Spleen (tissue), 13 donors: ENCODE measurements at places on chromosomes 2 and 18. TPM values are rescaled to one million over a fixed set of nuclear protein-coding genes. Genes with fewer than 3 reads are reported as not detected.
A peak's percentile ranks its signal among the peaks of the same experiment; 100 is the strongest.

Gene RAPH1
- 5.0 TPM for polyA plus RNA-seq

DNA sequence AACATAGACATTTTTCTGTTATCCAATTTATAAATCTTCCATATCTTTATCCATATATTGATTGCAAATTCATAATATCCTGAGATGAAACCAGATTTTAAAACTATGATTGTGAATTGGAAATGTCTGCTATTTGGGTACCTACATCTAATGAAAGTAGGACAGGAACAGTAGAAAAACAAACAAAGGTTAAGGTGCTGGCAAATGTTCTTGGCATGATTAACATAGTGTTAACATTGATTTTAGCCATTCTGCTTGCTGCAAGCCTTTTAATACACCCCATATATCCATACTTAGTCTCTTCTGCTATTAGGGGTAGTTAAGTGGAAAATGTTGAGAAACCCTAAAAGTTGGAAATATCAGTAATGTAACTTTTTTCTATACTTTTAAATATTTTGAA is 152.0 kb downstream of the KCNJ3 start:
- DNase-seq: no peak

DNA sequence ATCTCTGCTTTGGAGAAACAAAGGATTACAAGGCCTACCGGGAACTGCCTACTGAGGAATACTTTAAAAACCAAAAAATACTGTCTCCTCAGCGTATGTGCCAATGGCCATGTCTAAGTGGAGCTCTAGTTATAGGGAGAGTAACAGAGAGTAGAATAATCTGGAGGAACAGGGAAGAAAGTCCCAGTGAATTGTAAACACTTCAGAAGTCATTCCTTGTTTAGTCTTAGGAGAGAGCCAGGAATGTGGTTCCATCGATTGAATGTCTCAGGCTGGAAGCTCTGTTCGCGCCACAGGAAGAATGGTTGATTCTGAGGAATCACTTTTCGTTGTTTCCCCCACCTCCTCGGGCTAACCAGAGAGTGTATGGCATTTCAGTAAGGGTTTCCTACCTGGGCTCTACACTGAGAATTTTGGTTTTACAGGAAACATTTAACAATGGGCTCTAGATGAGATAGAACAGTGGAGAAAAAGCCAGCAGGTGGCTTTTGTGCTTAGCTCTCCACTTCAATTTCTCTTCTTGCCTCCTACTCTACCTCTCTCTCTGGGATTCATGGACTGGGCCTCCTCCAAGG is 88.7 kb downstream of the ACVR1 start:
- DNase-seq: no peak

Gene GPR45
- polyA plus RNA-seq: not detected

GRCh38 chr2:96950381-96951124 is 35.8 kb downstream of the FAM178B start:
- DNase-seq: no peak

Gene RAB6D
- polyA plus RNA-seq: not detected

DNA sequence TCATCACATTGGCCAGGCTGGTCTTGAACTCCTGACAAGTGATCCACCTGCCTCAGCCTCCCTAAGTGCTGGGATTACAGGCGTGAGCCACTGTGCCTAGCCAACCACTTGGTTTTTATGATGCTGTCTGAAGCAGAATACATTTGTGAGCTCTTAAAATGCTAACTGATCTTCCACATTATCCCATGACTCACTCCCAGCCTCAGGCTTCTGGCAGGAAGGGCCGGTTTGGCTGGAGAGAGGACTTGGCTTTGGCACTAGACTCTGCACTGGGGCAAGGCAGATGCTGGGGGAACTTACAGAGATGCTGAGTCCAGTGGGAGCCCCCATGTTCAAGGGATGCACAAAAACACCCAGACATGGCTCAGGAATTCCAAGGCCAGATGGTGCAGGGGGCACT is 40.5 kb upstream of the SH3BP4 start:
- DNase-seq: no peak

- peak; percentile 52 for DNase-seq
These were observed 262.4 kb downstream of the NDUFA10 start for GRCh38 chr2:239762655-239763269.

DNA sequence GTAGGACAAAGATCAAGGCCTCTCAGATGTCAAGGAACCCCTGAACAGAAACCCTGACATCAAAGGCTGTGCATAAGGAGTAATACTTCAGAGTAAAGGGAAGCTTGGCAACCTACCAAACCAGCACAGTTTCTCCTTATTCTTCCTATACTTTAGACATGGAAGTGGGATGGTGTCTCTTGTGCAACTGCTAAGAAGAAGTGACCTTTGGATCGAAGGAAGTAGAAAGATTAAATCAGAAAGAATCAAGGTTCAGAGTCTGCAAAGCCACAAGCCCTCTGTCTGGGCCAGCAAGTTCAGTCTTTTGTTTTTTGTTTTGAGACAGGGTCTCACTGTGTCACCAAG is 66.2 kb upstream of the SLC39A10 start:
- no peak for DNase-seq

- no peak for DNase-seq
These were observed 243.2 kb upstream of the HDAC4 start for GRCh38 chr2:239644011-239644410.

Gene HNRNPA3
- 159 TPM for polyA plus RNA-seq

Gene LIPG
- 0.24 TPM for polyA plus RNA-seq

Gene KIF5C
- polyA plus RNA-seq: 1.1 TPM

Gene SLC9A4
- not detected for polyA plus RNA-seq
